ENCODE measurements at places on chromosomes 2 and 18. TPM values are rescaled to one million over a fixed set of nuclear protein-coding genes. Genes with fewer than 3 reads are reported as not detected.
A peak's percentile ranks its signal among the peaks of the same experiment; 100 is the strongest.

Gene FHOD3
- total RNA-seq = 24.9 TPM

Gene CFAP221
- total RNA-seq = 5.4 TPM

Gene ANKRD62
- total RNA-seq = not detected

- no peak for DNase-seq
Measured at GRCh38 chr2:181130686-181131085, 150.3 kb downstream of the UBE2E3 start.

DNA sequence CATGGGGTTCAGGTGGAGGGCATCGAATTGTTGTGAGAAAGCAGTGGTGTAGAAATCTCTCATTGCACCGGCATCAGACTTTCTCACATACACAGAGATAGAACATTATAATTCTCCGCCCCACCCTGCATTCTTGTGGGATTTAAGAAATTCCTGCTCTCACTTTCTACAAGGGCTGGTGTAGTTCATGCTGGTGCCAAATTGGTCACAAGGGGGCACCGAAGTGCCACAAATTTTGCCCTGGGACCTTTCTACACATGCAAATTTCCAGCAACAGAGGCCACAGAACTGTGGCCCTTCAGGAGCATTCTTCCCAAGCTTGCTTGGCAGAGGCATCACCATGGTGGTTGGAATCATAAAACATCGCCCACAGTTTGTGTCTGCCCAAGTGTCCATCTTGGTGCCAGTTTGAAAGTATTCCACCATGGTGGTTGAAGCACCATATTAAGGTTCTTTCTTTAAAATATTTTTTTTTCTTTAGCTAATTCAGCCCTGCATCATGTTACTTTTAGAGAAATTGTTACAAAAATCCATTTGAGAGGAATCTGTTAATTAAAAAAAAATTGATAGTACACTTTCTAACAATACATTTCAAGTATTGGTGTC lies 521.2 kb upstream of the FANCL start:
- DNase-seq = peak; percentile 31

DNA sequence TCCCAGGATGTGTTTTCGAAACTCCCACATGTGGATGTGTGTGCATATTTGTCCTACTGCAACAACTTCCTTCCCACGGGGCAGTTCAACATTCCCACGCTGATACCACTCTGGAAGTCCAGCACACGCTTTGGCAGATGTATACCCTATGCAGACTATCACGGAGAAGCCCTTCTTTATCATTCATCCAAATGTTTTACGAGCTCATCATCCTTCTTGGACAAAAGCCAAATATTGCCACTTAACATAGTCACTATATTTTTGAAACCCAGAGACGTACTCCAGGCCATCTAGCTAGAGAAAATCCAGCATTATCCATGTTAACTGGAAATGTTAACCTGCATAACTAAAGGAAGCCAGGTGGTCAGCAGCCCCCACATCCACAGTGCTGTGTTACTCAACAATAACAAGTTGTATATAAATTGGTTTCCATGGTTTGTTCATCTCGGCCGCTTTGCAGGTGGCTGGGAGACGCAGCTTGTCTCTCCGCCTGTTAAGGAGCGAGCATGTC lies 131.5 kb downstream of the ZNF532 start:
- DNase-seq = no peak

- DNase-seq = no peak
Measured at GRCh38 chr2:46183426-46183825, 113.8 kb upstream of the EPAS1 start.

DNA sequence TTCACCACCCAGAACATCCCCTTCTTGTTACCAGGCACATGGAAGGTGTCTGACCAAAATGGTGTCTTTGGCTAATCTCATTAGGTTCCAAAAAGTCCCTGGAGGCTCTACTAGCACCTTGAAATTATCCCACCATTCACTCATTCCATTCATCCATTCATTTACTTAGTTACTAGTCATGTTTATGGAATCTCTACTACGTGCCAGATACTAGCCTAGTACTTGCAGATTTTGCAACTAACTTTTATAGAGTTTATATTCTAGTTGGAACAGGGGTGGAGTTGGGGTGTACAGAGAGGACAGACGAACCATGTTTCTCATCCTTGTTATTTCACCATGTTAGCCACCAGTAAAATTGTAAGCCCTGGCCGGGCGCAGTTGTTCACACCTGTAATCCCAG lies 4.0 kb upstream of the NOP58 start:
- no peak for DNase-seq

DNA sequence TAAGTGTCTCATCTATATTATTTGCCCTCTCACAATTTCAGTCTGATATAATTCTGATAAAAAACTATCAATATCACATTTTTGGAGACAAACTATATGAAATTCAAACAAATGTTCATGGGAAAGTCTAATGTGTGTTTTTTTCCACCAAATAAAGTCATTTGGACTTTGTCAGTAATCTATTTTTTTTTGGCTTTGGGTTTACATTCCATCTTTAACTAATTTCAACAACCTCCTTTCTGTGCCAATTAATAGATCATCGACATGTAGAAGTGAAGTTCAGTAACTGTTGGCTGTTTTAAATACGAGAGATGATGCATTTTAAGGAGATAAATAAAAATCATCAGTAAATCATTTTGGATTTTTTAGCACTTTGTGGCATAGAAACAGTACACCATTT lies 1623.0 kb upstream of the ACVR2A start:
- DNase-seq = no peak

GRCh38 chr2:127404466-127405254 lies 13.6 kb upstream of the PROC start:
- no peak for DNase-seq

- DNase-seq = no peak
Measured at GRCh38 chr2:37872192-37872750, 52.8 kb upstream of the RMDN2 start.

DNA sequence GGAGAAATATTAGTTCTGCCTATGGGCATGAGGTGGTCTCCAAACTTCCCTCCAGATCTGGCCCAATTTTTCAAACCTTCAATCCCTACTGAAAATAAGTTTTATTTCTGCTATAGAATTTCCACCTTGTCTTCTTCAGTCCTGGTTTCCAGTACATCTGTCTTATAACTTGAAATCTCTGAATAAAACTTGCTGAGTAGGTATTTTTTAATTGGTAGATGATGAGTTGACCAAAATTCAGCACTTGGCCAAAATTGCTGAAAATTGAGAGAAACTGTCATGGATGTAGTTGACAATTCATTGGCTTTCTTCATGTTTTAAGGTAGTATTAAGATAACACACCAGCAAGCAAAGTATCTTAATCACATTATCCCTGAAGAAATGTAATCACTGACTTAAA lies 206.2 kb downstream of the PARD3B start:
- no peak for DNase-seq

DNA sequence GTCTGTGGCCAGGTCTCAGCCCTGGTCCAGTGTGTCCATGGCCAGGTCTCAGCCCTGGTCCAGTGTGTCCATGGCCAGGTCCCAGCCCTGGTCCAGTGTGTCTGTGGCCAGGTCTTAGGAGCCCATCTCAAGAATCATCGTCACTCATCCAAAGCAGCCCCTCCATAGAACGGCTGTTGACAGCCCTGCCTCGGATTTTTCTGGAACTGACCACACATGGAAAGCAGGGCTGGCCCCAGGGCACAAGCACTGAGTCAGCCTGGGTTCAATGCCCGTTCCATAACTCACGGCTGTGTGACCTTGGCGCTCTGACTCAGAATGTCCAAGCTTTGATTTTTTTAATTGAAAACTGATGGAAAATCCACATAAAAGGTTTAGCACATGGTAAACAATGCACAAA lies 59.9 kb upstream of the SNTG2 start:
- peak; percentile 5 for DNase-seq

DNA sequence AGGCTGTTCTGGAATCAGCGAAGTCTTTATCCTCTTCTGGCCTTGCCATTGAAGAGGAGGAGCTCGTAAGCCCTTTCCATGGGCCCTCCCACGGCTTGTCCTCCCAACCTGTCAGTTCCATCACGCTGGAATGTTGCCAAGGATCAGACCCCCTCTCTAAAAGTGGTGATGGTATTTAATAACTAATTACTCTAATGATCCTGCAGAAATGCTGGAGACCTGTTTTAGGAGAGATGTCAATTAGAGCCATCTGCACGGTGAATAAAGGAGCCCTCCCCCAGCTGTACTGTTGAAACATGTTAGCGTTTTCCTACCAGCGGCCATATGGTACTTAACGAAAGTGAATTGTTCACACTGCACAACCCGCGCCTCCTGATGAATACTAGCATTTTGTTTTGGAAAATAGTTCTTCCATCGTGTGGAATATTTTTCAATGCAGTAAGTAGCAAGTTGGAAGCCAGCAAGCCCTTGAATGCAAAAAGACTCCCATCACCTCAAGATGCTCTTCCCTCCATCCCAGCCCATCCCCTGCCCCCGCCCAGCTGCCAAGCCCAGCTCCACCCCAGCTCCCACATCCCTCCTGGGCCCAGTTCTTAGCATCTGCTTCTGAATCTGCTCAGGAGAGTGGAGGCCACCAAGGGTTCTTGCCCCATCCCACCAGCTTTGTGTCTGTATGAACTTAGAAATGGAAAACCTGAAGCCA lies 145.4 kb downstream of the KLHL29 start:
- no peak for DNase-seq

- no peak for DNase-seq
Measured at GRCh38 chr2:201471732-201472393, 20.3 kb downstream of the STRADB start.

- no peak for DNase-seq
Measured at GRCh38 chr2:173161040-173161439, 85.4 kb downstream of the MAP3K20 start.

DNA sequence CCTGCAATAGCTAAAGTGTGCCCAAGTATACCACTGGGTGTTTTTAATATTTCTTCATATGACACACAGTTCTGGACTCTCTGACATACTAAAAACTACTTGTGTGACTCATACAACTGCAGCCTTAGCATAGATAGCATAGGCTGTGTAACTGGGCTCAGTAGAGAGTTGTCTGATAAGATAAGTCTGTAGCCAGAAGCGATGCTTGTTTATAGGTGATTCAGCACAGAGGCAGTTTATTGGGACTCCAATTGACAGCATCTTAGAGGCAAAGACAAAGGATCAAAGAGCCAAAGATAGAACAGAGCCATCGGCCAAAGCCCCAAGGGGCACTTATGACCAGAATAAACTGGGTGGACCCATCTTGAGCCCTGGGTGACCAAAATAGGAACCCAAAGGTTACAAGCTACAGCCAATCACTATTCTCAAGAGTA lies 42.3 kb downstream of the AAK1 start:
- no peak for DNase-seq

DNA sequence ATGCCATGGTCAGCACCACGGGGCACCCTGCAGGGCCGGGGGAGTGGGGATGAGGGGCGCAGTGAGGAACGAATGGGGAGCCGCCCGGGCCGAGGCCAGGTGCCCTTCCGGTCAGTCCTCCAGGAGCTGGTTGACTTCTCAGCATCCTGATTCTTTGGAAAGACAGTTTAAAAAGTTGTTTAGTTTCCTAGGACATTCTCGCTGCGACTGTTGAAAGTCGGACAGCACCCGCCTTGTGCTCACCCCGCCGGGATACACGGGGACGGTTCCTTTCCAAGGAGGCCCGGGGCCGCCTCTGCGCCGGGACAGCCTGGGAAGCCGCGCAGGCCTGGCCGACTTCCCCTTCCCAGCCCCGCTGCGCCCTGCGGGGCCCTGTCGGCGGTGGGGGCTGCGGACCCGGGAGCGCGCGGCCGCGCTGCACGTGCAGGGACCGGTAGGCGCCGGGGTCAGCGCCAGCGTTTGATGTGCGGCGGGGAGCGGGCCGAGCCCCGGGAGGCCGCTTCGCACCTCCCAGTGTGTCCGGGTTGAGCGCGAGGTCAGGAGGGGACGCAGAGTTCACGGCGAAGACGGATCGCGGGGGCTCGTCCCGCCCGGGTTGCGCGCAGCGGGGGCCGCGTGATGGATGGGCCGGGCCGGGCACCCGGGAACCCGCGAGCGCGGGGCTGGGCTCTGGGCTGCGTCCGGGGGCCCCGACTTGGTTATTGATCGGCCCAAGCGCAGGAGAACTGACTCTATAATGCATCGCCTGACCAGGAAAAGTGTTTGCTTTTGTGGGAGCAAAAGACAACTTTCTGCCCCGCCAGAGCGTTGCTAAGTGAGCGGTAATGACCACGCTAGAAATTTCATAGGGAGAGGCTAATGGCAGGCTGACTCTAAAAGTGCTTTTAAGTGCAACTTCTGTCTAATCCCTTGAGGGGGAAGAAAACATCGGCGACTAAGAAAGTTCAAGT lies 28.0 kb upstream of the SMIM21 start:
- DNase-seq = no peak

DNA sequence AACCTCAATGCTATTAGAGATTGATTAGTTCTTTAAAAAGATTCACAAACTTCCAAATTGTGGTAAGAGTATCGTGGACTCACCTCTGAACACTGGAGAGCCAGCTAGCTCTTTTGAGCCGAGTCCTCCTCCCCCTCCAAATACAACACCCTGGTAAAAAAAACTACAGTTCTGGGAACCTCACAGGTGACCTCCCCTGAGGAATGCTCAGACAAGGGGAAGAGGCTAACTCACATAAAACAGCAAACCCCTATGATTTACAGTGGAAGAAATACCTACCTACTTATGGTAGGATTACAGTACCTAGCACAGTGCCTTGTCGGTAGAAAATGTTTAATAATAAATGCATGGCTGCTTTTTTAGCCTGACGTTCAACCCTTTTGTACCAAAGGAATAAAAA lies 8.4 kb downstream of the ZNF24 start:
- DNase-seq = no peak

GRCh38 chr2:235920216-235920865 lies 247.8 kb downstream of the GBX2 start:
- no peak for DNase-seq

GRCh38 chr2:20012032-20012281 lies 511 bp downstream of the MATN3 start:
- no peak for DNase-seq
